NCI-H510A treated with DMSO at 0.1 percent for 48 hours (cell line): ENCODE measurements at places on chromosomes 5 and 9.

GRCh38 chr5:145787996-145788395 lies 47.1 kb downstream of the PRELID2 start:
- DNase-seq: no peak

DNA sequence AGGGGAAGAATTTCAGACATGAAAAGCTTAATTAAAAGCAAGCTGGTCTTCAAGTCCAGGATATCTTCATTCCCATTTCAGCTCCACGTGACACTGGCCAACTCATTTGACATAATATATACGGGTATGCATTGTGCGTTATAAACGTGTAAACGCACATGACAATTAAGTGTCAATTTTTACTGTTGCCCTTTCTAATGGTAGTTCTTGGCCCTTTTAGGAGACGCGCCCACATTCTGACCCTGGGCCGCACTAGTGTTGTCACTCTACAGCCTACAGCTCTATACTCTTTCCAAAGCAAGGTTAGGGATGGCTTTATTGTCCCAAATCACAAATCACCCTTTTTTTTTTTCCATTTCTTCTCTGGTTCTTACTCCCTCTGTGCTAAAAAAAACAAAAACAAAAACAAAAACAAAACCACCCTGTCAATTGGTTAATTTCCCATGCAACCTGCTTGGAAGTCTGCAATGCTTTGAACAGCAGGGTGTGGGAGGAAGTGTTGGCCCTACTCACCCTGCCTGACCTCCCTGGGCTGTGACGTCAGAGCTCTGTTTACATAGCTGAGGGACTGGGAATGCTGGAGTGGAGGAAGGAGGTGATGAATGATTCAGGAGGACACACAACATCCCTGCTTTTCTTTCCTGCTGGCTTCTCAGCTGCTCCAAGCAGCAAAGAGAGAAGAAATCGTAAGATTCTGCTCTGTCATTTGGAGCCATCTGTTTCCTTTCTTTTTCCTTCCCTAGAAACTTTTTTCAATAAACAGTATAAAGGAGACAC lies 19.3 kb downstream of the RFK start:
- DNase-seq: peak; percentile 84

- no peak for DNase-seq
These were observed 610.4 kb upstream of the MEF2C start for GRCh38 chr5:89493414-89493813.

GRCh38 chr5:5209510-5210286 lies 69.6 kb downstream of the ADAMTS16 start:
- DNase-seq: no peak

DNA sequence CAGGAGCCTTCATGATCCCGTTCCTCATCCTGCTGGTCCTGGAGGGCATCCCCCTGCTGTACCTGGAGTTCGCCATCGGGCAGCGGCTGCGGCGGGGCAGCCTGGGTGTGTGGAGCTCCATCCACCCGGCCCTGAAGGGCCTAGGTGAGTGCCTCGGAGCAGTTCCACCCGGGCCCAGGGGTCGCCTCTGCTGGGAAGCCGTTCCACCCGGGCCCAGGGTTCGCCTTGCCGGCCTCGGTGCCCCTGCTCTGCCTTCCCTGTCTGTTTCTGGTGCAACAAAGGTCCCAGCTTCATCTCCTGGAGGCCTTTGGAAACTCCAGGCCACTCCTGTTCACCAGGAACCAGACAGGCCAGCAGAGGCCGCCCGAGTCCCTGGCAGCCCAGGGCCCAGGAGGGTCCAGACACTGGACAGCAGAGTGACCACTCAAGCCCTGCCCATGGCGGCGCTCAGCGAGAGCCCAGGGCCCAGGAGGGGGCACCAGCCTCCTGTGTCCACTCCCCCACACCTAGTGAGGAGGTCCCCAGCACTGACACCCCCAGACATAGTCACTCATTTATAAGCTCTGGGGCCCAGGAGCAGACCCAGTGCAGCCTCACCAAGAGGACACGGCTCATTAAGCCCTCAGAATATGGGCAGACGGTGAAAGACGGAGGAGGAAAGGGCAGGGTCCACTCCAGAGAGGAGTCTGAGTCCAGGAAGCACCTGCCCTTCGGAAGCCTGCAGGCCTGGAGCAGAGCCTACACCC lies 7.5 kb downstream of the SLC6A19 start:
- DNase-seq: peak; percentile 82

DNA sequence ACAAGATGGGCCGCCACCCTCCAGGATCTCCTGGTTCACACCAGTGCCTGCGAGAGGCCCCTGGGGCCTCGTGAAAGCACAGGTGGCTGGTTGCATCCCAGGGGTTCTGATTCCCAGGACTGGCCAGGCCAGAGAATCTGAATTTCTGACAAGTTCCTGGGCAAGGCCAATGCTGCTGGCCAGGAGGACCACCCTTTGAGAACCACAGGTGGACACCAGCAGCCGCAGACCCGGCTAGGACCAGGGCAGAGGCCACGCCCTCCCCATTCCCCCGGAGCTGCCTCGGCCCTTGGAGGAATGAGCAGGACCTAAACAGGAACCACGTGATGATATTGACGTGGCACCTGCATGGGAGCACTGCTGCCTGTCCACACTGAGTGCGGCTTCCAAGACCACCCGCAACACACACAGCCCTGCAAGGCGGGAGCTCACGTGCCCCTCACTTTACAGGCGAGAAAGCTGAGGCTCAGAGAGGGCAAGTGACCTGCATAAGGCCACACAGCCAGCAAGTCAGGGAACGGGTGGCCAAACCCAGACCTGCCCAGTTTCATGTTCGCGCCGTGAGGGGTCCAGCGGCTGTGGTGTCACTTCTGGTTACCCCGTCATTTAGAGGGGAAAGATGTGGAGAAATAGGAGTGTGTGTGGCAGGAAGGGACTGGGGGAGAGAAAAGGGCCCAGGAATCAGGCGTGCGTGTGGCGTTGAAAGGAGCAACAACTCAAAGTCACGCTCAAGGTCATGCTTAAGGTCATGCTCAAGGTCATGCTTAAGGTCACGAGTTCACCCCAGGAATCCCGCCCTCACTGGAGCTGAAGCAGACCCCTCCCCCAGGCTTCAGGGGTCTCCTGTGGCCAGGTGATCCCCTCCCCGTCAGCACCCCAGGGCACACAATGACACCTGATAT lies 105.9 kb upstream of the IER5L start:
- no peak for DNase-seq
